Lower leg skin (tissue), 4 donors: ENCODE measurements at places on chromosomes 1 and 21.
A peak's percentile ranks its signal among the peaks of the same experiment; 100 is the strongest.

DNA sequence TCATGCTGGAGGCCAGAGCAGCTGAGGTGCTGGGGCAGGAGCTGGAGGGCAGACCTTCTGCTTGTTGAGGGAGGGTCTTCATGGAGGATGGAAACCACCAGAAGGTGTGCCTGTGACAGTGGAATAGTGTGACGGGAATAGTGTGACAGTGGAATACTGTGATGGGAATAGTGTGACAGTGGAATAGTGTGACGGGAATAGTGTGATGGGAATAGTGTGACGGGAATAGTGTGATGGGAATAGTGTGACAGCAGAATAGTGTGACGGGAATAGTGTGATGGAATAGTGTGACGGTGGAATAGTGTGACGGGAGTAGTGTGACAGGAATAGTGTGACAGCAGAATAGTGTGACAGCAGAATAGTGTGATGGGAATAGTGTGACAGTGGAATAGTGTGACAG, 325.1 kb downstream of the HHAT start:
- DNase-seq: no peak

GRCh38 chr21:44990921-44991320, 51.1 kb downstream of the SLX9 start:
- DNase-seq: no peak

- DNase-seq: no peak
These were observed 66.1 kb downstream of the TMCO4 start for GRCh38 chr1:19733615-19734014.

DNA sequence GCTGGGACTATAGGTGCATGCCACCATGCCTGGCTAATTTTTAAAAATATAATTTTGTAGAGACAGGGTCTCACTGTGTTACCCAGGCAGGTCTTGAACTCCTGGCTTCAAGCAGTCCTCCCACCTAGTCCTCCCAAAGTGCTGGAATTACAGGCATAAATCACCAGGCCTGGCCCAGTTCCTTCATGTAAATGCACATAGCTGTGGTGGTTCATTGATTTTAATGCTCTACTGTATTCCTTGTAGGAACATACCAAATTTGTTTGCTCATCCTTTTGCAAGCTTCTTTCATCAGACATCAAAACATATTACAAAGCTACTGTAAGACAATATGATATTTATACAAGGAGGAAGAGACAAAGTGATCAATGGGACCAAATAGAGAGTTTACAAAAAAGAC, 237.5 kb upstream of the ESRRG start:
- DNase-seq: no peak

GRCh38 chr1:91821126-91821868, 64.7 kb downstream of the TGFBR3 start:
- DNase-seq: no peak

DNA sequence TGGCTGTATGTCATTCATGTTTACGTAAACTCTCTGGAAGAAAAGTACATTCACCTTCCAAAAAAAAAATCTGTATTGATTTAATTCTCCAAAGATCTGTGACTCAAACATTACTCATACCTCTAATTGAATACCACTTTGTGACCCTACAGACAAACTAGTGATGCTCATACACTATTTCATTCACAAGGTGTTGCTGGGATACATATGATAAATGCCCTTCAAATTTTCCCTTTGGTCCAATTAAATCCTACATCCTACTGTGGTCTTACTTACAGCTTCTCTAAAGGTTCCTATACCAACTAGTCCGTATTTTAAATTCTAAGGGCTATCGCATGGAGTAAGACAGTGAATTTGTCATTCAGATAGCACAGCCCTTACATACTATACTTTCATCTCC, 26.8 kb upstream of the CADM3 start:
- no peak for DNase-seq

- no peak for DNase-seq
These were observed 26.3 kb downstream of the CTNNBIP1 start for GRCh38 chr1:9883585-9884449.

DNA sequence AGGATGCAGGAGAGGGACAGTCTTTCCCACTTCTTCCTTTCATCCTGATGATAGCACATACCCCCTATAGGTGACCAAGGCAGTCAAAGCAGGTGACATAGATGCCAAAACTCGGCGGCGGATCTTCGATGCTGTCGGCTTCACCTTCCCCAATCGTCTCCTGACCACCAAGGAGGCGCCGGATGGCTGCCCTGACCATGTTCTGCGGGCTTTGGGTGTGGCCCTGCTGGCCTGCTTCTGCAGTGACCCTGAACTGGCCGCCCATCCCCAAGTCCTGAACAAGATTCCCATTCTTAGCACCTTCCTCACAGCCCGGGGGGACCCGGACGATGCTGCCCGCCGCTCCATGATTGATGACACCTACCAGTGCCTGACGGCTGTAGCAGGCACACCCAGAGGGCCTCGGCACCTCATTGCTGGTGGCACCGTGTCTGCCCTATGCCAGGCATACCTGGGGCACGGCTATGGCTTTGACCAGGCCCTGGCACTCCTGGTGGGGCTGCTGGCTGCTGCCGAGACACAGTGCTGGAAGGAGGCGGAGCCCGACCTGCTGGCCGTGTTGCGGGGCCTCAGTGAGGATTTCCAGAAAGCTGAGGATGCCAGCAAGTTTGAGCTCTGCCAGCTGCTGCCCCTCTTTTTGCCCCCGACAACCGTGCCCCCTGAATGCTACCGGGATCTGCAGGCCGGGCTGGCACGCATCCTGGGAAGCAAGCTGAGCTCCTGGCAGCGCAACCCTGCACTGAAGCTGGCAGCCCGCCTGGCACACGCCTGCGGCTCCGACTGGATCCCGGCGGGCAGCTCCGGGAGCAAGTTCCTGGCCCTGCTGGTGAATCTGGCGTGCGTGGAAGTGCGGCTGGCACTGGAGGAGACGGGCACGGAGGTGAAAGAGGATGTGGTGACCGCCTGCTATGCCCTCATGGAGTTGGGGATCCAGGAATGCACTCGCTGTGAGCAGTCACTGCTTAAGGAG, 2.9 kb downstream of the NCDN start:
- DNase-seq: peak; percentile 89

DNA sequence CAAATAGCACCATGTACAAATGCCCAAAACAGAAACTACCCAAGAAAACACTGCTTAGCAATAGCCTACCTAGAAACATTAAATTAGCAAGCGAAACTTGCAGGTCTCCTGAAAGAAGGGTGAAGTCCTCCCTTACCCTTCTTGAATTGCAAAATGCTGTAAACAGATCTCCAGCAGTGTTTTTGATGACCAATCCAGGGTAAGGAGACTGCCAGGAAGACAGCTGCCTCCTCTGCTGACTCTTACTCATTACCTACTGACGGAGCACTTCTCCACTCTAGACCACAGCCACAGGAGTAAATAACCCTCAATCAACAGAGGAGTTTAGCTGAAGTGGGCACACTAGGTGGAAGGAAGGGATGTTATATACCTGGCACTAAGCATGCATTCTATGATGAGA, 32.2 kb upstream of the GADD45A start:
- DNase-seq: peak; percentile 55

DNA sequence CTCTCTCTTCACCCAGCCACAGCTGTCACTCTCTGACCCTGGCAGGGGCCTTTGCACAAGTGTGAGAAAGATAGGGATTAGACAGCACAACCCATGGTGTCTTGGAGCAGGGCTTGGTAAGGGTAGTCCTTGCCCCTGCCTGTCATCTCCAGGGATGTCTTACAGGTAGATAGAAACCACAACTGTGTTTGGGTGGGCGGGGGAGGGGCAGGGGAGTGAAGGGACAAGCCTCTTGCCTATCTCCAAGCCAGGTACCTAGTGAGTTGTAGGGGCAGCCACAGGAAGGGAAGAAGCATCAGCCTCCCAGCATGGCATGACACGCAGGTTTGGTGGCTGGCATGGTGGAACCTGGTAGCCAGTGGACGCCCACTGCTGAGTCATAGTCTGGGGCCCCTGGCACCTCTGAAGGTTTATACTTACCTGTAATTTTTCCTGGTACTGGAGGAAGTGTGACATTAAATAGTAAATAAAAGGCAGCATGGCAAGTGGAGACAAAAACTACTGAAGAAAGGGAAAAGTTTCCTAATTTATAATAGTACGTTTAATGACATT, 97.5 kb downstream of the CLEC20A start:
- no peak for DNase-seq

GRCh38 chr1:119011706-119012105, 23.6 kb upstream of the TBX15 start:
- DNase-seq: no peak
